HTR-8/SVneo (cell line): ENCODE measurements at places on chromosomes 7 and 10.

DNA sequence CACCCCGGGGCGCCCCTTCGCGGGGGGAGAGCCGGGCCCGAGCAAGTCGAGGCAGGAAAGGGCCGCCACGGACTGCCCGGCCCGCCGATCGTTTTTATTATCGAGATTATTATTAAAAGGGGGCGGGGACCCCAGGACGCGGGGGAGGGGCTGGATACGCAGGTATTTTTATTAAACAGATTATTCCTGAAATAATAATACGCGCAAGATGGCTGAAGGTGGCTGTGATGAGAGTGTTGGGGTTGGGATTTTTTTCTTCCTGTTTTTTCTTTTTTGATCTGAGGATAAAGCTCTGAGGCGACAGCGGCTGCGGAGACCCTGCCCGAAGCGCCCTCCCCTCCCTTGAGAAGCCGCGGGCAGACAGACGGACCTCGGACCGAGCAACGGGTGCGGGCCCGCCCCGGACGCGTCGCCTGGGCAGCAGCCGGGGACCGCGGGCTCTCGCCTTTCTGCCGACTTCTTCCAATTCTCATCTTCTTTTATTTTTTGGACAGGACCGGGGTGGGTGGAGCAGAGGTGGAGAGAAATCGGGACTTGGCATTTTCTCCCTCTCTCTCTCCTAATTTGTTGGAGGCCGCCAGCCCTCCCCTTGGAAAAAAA is 1.4 kb upstream of the TRIM8 start:
- no peak for DNase-seq

DNA sequence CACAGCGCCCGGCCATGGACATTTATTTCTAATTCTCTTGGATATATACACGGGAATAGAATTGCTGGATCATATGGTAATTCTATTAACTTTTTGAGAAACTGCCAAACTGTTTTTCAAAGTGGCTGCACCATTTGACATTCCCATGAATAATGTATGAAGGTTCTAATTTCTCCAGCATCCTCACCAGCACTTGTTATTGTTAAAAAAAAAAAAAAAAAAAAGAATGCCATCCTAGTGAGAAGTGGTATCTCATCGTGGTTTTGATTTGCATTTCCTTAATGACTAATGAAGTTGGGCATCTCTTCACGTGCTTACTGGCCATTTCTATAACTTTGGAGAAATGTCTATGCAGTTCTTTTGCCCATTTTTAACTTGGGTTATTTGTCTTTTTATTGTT is 13.5 kb downstream of the CNNM2 start:
- no peak for DNase-seq

GRCh38 chr7:100803398-100804161 is 23.7 kb downstream of the EPHB4 start:
- DNase-seq = peak; percentile 85

DNA sequence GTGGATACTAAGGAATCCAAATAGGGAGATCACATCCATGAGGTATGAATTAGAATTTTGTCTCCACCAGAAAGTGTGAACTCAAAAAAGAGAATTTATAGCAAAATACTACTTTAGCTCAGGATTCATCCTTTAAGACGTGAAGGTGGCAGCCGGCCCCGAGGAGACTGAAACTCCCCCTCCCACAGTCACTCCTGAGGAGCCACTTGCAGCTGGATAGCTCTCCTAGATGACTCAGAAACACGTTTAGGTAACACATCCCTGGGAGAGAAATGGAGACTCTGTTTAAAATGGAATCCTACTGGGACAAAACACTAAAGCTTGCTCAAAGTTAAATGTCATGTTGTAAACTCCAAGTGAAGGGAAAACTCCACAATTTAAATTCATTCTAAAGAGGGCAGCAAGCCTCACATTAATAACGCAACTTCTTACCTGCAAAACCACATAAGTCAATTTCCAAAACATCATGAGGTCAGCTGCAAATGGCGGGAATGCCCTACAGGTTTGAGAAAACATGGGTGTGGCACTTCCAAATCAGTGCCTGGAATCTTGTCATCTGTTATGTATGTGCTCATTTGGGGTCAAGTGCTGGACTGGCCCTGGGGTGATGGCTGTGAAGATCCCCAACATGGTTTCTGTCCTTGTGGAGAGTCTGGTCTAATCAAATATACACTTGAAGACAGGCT is 46.2 kb downstream of the ICA1 start:
- DNase-seq = no peak

DNA sequence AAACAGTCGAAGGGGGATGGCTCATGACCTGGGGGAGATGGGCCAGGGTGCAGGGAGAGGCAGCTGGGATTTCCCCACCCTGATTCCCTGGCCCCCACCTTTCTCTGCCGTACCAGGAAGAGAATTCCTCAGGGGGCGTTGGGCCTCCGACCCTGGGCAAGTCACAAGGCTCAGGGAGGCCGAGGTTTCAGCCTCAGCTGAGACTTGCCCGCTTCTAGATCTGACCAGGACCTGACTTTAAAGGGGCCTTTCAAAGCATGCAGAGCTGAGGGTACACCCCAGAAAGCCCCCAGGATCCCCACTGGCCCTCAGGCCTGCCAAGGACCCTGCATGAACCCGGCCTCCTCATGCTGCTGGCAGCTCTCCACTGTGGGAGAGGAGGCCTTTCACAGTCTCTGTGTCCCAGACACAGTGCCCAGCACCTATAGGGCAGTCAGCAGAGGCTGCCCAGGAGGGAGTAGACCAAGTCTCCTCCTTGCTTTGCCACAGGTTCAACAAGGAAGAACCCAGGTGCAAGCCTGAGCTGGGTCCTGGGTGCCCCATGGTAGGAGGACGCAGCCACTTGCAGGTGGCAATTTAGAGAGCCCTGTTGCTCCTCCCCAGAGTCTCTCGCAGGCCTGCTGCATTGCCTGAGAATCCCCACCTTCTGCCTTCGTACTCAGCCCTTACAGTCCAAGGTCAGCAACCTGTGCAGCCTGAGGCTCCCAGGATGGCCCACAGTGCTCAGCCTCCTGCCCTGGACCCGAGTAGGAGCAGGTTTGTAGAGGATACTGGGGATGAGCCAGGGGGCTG is 89.3 kb downstream of the CHST15 start:
- no peak for DNase-seq

GRCh38 chr10:62689712-62690111 is 114.8 kb upstream of the ADO start:
- no peak for DNase-seq

GRCh38 chr7:65832281-65832680 is 40.6 kb upstream of the VKORC1L1 start:
- no peak for DNase-seq

GRCh38 chr7:1358376-1359050 is 100.8 kb downstream of the MICALL2 start:
- no peak for DNase-seq

DNA sequence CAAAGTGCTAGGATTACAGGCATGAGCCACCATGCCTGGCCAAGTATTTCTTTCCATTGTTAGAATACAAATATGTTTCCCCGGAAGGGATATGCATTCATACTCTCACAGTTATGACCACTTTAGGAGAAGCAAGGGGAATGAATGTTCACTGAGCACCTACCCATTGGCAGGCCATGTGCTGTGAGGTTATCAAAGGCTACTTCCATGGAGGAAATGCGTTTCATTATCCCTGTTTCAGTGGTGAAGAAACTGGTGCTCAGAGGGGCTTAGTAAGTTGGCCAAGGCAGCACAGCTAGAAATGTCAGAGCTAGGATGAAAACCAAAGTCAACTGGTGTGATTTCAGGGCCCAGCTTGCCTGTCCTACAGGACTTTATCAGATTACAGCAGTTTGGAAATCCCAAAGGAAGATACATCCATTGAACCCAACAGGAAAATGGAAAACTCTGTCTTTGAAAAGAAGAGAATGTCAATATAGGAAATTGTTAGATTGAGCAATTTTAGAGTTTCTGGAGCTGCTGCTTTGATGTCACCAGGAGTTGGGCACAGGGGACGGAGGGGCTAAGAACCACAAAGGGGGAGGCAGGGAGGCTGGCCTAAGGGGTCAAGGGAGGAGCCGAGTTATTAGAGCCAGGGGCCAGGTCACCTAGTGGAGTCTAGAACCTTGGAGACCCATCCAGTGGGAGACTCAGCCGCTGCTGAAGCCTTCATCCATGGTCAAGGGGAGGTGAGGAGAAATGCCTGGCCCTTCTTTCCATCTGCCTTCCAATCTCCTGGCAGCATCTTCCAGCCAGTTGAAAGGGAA is 319.8 kb downstream of the FRMD4A start:
- no peak for DNase-seq

DNA sequence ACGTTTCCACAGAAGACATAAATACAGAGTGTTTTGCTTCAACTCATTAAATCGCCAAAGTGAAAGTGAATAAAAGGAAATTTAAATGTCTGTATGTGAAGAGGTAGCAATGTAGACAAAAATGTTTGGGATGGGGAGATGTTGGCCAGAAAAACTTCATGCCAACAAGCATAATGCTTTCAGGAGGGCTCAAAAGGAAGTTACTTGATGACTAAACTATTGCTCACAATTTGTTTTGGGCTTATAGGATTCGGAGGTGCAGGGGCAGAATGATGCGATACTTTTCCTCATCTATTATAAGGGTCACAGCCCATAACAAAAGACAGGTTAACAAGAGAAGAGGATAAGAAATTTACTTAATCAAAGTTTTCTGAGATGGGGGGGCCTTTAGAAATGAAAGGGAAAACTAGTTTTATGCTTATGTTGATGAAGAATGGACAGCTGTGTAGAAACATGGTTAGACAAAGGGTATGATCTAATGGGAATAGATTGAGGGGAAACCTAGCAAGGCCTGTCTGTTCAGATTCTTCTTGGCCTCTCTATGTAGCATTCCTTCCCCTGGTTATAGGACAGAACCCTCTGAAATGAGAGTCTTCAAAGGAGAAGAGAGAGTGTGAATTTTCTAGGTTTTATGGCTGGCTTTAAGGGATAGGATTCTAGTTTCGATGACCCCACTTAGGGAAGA is 898.6 kb downstream of the LRMDA start:
- no peak for DNase-seq

- no peak for DNase-seq
Observed at GRCh38 chr10:52092390-52092789, 221.7 kb upstream of the DKK1 start.

DNA sequence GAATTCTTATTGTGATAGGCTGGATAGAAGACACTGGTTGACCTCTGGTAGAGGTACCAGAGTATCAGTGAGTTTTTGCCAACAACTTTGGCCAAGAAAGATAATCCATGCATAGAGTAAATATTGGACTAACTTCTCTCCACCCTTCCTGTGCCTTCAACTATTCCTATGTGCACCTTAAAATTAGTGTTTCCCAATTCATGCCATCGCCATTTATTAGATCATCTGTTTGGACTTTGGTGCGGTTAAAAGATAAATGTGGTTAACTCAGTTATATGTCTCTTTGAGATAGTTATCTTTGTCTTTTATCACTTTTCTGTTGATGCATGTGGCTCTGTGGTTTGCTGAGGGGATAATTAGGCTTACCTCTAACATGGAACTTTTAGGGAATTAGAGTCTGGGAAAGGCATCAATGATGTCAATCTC is 4.6 kb downstream of the PAPSS2 start:
- no peak for DNase-seq

- DNase-seq = no peak
Observed at GRCh38 chr7:127418459-127418858, 26.0 kb upstream of the ZNF800 start.

GRCh38 chr7:128777156-128778123 is 1.8 kb upstream of the OPN1SW start:
- no peak for DNase-seq

DNA sequence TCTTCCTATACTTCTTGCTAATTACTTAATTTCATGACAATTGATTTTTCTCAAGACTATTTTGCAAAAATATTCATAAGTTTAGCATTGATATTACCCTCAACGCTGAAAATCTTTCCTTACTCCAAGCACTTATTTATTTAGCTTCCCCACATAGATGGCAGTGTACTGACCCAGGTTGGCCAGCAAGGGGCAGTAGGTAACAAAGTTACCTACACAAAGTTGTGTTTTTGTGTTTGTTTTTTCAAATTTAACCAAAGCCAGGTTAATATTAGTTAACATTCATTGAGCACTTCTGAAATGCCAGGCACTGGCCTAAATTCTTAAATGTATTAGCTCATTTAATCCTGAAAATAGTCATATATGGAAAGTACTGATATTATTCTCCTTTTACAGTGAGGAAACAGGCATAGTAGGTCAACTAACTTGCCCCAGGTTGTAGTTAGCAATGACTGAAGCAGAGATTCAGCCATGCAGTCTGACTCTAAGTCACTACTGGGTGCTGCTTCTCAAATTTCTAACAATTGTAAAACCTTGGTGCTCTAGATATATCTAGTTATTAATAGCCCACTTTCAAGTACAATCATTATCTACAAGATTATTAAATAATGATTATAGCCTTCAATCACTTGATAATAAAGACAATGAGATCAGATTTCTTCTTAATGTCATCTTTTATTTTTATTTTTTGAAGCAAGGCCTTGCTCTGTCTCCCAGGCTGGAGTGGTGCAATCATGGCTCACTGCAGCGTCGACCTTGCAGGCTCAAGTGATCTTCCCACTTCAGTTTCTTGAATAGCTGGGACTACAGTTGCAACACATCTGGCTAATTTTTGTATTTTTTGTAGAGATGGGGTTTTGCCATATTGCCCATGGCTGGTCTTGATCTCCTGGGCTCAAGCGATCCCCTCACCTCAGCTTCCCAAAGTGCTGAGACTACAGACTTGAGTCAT is 5.8 kb upstream of the GGCT start:
- peak; percentile 21 for DNase-seq

DNA sequence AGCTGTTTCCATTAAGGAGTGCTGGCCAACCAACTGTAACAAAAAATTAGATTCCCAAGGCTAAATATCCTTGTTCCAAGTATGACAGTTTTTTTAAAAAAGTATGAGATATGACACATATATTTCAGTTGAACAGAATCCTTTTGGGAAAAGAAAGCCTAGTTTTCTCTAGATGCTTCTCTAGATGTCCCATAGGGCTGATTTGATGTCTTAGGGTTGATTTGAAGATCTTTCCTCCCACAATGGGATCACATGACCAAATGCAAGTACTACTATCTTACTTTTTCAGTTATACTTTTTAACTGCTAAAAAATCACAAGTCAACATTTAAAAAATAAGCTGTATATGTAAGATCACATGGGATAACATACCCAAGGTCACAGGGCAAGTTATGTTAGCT is 3.7 kb downstream of the NAMPT start:
- DNase-seq = no peak

DNA sequence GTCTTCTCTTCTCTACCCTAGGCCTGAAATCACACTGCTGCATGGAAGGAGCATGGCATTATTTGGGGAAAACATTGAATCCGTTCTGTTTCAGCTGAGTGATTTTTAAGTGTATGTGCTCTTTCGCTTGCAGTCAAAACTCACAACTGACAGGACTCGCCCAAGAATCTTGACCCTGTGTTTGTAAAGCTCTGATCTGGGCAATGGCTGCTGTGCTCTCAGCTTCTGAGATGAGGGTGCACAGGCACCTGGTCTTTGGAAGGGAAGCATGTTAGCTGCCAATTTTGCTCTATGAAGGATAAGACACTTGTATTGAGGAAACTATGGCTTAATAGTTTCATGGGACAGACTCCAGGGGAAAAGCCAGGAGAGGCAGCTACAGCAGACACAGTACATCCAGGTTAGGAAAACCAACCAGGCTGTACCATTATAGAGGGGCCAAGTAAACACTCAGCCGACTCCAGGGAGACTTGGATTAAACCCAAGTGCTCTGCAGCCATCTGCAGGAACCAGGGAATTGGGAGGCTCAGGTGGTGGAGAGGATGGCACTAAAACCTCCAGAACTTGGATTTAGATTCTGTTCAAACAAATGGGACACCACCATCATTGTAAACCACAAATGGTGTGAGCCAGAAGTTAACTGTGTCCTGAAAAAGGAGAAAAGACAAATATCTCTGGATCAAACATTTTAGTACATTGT is 43.3 kb downstream of the LYZL1 start:
- DNase-seq = no peak

- peak; percentile 9 for DNase-seq
Observed at GRCh38 chr10:125343118-125343925, 183.0 kb upstream of the CTBP2 start.

GRCh38 chr10:4617589-4617988 is 208.4 kb upstream of the AKR1E2 start:
- DNase-seq = no peak
